ENCODE measurements at places on chromosomes 4 and X.

DNA sequence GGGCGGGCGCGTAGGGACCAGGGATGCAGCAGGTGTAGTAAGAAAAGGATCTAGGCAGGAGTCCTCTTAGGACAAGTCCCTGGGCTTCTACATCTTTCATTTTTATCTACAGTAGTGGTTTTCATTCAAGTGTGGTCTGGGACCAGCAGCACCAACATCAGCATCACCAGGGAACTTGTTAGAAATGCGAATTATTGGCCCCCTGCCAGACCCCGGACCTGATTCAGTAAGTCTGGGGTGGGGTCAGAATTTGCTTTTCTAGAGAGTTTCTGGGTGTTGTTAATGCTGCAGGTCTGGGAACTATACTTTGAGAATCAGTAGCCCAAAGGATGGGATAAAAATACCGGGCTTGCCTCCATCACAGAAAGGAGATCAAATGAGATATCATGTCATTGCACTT lies 1.3 kb upstream of the PCYT1B start:
- DNase-seq, result no peak

- peak; percentile 40 for DNase-seq
Observed at GRCh38 chrX:104112326-104112951, at the start of gene ZCCHC18. Gene ZCCHC18 (plus strand): TSS chrX:104112523. CDS start chrX:104114112, 1,589 bp downstream.

DNA sequence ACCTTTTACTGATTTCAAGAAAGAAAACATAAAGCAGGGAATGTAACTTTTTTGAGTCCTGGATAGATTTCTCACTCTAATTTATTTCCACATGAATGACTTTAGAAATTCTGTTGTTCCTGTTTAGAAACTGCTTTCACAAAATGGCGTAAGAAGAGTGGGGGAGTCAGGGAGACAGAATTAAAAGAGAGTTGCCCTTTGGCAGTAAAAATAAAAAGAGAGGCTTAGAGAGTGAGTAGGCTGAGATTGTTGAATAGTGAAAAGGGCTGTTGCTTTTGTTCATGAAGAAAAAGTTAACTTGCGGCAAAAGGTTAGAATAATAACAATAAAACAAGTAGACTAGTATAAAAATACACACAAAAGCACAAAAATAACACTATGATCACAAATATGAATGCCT lies 166.1 kb downstream of the TBCK start:
- DNase-seq, result no peak

- no peak for DNase-seq
Observed at GRCh38 chr4:4717692-4718091, 141.8 kb upstream of the MSX1 start.

DNA sequence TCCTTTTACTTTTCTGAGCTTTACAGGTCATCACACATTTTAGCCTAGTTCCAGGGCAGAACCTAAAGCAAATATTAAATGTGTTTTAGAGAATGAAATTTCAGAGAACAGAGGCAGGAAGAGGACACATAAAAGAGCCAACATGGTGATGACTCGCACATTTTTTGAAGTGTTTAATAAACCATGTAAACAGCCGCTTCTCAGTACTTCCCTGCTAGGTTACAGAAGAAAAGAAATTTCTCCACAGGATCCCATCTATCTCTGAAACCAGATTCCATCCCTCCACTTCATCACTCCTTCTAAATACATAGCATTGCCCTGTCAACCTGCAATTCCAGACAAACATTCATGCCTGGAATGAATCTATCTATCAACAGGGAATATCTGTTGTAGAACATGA lies 949.5 kb upstream of the PCDH7 start:
- no peak for DNase-seq

DNA sequence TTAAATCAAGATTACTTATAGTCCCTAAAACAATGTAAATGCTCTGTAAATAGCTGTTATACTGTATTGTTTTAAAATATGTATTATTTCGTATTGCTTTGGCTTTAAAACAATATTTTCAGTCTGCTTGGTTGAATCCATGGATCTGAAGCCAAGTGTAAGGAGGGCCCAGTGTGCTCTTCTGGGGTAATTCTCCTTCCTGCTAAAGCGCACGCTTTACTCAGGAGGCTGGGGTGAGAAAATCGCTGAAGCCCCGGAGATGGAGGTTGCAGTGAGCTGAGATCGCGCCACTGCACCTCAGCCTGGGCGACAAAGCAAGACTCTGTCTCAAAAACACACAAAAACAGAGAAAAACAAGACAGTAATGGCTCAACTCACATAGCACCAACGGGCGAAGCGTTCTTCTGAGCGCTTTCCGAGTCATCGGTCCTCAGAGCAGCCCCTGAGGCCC lies 391 bp upstream of the IDUA start:
- DNase-seq, result no peak

GRCh38 chr4:138804711-138805110 lies 210.9 kb upstream of the NOCT start:
- no peak for DNase-seq

- no peak for DNase-seq
Observed at GRCh38 chr4:151561551-151562256, 152.7 kb downstream of the FHIP1A start.

DNA sequence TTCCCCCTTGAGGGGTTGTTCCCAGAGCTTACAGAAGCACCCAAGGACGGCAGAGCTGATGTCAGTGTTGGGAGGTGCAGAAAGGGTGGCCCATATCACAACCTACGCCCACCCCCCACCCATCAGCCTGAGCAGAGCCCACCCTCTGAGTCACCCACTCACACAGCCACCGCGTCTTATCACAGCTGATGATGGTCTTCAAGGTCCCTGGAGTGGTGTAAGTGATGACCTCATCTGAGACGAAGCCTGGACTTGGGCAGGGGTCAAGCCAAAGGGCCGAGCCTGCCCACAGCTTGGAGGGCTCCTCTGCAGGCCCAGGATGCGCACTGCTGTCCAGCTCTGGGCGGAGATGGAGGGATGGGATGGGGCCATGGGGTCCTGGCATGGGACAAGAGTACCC lies 3.0 kb upstream of the HTRA3 start:
- no peak for DNase-seq

DNA sequence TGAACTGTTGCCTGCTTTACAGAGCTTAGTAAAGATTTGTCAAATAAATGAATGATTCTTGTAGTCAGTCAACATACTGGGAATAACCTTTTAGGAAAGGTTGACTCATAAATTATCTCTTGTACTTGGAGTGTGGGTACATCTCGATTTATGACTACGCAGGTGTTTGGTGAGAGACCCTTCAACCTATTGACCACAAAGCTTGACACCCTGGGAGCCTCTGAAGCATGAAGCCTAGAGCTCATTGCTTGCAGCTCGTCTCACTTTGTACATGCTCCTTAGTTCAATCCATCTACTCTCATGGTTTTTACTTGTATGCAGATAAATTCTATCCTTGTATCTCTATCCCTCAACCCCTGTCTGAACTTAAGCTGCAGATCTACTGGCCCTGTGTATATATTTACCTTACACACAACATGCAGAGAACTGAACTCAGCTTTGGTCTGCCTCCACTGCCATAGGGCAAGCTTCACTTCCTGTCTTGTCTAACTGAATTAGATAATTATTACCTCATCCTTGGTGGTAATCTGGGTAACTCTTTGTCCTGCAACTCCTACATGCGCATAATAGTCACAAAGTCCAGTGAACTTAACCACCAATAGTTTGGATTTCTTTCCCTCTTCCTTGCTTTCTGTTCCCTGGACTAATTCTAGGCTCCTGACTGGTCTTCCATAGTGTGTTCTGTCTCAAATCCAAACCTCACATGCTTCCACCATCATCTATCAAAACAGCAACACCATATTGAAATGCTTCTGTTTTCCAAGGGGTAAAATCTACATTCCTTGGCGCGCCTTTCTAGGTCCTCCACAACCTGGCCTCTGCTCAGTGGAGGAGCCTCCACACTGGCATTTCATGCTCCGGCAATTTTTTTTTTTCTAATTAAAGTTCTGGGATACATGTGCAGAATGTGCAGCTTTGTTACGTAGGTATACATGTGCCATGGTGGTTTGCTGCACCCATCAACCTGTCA lies 32.2 kb upstream of the FAT1 start:
- DNase-seq, result no peak

GRCh38 chrX:103681443-103681842 lies 5.1 kb downstream of the MORF4L2 start:
- DNase-seq, result no peak

DNA sequence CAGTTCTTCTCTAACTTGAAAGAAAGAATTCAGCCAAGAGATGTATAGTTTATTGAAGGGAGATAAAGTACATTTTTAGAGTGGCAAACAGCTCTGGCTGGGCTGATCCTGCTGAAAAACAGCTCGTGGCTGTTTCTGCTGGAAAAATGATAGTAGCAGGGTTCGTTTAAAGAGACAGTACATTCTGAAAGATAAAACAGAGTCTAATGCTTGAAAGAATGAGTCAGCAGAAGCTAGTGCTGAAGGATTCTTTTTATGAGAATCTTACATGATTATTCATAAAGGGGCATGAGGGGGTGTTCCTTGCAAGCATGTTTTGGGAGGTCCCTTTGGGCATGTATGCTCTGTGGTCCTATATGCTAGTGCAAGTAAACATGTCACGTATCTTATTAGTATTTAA lies 790.0 kb downstream of the PCDH18 start:
- DNase-seq, result no peak

- no peak for DNase-seq
Observed at GRCh38 chr4:104735174-104735573, 240.5 kb upstream of the CXXC4 start.

DNA sequence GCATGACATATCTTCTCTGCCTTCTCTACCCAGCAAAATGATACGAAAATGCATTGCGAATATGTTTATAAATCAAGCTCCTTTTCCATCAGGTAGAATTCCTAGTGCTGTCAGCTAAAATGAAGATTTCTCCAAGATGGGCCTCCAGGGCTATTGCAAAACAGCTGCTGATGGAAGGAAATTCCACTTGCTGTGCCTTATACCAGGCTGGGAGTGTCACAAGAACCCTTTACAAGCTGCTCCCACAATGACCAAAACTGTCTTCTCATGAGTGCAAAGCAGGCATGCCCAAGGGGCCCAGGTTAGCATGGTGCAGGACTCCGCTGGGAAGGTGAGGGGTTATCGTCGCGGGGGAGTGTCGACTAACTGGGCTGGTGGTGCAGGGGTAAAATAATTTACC lies 8.7 kb downstream of the HNRNPH2 start:
- DNase-seq, result no peak

DNA sequence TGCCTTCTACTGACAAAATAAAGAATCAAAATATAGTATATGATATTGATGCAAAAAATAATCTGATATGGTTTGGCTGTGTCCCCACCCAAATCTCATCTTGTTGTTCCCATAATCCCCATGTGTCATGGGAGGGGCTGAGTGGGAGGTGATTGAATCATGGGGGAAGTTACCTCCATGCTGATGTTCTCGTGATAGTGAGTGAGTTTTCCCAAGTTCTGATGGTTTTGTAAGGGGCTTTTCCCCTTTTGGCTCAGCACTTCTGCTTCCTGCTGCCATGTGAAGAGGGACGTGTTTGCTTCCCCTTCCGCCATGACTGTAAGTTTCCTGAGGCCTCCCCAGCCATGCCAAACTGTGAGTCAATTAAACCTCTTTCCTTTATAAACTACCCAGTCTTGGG lies 70.2 kb downstream of the TMEM165 start:
- DNase-seq, result no peak

DNA sequence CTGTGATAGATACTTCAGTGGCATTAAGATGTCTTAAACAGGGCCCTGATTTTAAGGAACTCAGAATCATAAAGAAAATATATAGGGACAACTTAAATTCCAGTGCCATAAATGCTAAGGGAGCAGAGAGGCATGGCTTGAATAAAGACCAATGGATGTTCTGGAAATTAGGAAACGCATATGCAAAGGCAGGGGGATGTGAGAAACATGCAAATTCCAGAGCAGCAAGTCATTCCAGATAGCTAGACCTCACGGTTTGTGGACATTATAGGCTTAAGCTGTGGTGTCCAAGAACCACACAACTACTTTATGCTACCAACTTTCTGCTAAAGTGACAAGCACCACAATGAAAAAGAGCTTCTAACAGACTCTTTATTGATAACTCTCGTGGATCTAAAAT lies 132.6 kb upstream of the ANK2 start:
- DNase-seq, result no peak

DNA sequence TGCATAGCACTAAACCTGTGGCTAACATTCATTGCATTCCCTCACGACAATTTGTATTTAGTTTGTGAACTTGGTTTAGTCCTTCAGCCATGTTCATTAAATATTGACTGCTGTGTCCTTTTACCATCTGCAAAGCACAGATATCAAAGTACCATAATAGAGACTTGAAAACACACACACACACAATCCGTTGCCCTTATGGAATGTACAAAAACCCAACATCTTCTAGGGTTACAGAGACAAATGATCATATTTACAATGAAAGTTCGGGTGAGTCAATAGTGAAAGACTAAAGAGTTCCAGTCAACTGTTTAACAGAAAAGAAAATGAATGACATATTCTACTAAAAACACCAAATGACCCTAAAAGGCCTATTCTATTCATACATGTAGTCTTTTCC lies 50.8 kb upstream of the TXK start:
- no peak for DNase-seq

GRCh38 chr4:169025184-169025583 lies 15.1 kb upstream of the CBR4 start:
- no peak for DNase-seq

DNA sequence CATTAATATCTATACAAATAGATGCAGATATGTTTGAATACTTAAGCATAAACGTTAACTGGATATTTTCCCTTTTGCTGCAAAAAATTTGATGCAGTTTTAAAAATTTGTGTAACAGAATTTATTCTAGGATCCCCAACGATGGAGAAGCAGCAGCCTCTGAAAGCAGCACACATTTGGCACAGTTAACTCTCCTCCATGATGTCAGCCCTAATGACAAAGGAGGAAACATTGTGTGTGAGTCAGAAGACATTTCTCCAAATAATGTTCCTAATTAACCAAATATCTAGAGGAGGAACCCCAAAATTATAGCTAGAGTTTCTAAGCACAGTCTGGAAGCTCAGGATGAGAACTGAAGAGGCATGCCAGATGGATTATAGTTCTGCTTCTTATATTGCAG lies 281.9 kb upstream of the MAD2L1 start:
- DNase-seq, result no peak

- DNase-seq, result no peak
Observed at GRCh38 chrX:63258144-63258543, 93.0 kb downstream of the SPIN4 start.

GRCh38 chrX:110182865-110183264 lies 135.0 kb downstream of the AMMECR1 start:
- DNase-seq, result no peak

DNA sequence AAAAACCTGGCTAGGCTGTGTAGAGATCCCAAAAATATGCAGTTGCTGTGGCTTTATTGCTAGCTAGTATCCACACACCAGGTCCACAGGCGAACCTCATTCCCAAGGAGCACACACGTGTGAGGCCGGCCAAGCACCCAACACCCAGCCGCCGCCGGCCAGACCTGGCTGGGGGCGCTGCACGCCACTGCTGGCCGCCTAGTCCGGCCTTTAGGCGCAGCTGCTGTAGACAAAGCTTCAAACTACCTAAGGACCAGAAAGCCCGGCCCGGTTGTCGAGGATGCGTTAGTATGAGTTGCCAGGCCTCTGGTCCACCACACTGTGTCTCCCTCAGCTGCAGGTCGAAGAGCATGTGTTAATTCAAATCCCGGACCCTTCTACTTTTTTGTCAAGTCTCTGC lies 3.1 kb downstream of the POU3F4 start:
- DNase-seq, result no peak

- DNase-seq, result no peak
Observed at GRCh38 chr4:3291411-3291968, 1.3 kb upstream of the RGS12 start.

Measured in GM19239 (cell line).